Activated T-cell treated with anti-CD3 and anti-CD28 coated beads for 1 hour (primary cell): ENCODE measurements at places on chromosomes 4 and X.
A peak's percentile ranks its signal among the peaks of the same experiment; 100 is the strongest.

DNA sequence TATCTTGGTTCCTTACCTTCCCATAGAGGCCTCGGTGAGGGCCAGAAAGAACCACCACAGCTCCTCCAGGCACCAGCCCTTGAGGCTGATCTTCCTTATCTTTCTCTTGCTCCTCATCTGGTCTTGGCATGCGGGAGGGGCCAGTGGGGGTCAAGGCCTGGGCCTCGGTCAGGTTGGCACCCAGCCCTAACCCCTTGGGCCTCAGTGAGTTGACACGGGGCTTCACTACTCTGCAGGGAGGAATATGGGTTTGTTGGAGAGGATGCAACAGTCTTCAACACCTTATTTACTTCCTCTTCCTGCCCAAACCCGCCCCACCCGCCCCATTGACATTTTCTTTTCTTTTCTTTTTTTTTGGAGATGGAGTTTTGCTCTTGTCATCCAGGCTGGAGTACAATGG is 6.0 kb downstream of the GPKOW start:
- DNase-seq, result no peak

DNA sequence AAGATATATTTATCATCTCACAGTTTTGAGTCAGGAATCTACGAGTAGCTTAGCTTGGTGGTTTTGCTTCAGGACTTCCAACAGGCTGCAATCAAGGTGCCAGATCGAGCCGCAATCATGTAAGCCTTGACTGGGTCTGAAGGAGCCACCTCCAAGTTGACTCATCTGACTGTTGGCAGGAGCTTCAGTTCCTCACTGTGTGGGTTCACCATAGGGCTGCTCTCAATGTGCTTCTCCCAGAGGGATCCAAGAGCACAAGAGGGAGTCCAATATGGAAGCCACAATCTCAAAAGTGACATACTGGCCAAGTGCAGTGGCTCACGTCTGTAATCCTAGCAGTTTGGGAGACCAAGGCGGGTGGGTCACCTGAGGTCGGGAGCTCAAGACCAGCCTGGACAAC is 26.5 kb downstream of the DCHS2 start:
- DNase-seq, result no peak

DNA sequence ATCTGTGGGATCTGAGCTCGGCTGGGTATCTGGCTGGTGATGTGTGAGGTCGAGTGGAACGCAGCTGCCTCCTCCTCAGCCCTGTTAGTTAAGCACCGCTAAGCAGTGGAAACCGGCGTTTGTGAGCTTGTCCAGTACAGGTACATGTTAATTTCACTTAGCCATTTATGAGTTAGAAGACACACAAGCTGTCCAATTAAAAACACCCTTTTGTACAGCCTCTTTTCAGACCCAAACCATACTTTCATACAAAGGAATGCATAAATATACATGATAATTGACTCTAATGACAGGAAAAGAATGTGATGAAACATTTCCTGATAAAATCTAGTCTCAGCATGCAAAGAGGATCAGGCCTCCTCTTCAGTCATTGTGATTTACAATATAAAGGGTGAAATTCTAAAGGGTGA is 163.6 kb upstream of the FAT1 start:
- no peak for DNase-seq

GRCh38 chr4:7821245-7822136 is 118.2 kb downstream of the AFAP1 start:
- DNase-seq, result no peak

DNA sequence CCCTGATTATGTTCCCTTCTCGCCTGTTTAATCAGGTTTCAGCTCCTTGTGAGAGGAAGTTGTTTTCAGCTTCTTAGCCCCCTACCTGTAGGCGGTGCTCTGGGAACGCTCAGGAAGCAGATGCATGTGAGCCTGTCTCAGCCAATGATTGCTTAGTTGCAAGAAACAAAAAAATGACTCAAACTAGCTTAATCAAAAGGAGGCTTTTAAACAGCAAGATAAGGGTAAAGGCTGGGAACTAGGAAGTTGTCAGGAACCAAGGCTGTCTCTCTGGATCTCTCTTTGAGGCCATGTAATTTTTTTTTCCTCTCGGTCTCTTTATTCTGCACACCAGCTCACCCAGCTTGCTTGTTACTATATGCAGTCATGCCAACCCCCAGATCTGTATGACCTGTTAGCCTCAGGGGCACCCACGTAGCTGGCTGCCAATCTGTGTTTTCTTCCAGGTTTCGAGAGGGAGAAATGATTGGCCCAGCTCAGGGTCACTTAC is 109.1 kb downstream of the PTTG2 start:
- no peak for DNase-seq

DNA sequence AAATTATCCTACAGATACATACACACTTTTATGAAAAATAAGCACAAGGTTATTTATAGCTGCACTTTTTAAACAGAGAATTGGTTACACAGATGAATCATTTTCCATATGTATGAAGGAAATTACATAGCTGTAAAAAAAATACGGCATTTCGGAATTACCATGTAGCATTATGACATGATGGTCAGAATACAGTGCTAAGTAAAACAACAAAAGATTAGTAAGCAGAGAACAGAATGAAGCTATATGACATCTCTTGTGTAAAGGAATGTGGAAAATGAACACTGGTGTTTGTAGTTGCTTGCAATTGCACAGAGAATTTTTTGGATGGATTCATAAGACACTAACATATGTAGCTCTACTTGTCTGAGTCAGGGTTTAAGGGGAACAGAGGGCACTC is 1222.0 kb upstream of the PRKX start:
- no peak for DNase-seq

DNA sequence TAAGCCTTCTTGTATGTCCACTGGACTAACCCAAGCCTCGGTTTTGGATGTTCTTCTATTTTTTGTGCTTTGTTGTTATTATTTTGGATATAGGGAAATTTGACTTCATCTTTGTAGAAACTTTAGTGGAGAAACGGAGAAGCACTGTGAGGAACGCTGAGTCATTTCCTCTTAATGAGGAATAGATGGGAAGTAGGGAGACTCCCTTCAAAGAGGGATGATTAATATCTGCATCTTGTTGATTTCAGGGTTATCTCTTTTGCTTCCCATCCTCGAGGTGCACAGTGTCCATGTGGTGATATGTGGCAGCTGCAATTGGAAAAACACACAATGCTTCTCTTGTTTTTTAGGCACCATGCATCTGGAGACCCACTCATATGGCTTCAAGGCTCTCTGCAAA is 1147.9 kb downstream of the NLGN4X start:
- DNase-seq, result no peak

- DNase-seq, result no peak
Observed at GRCh38 chr4:16125571-16126445, 42.0 kb upstream of the PROM1 start.

- no peak for DNase-seq
Observed at GRCh38 chr4:142383800-142384470, 462.2 kb downstream of the INPP4B start.

DNA sequence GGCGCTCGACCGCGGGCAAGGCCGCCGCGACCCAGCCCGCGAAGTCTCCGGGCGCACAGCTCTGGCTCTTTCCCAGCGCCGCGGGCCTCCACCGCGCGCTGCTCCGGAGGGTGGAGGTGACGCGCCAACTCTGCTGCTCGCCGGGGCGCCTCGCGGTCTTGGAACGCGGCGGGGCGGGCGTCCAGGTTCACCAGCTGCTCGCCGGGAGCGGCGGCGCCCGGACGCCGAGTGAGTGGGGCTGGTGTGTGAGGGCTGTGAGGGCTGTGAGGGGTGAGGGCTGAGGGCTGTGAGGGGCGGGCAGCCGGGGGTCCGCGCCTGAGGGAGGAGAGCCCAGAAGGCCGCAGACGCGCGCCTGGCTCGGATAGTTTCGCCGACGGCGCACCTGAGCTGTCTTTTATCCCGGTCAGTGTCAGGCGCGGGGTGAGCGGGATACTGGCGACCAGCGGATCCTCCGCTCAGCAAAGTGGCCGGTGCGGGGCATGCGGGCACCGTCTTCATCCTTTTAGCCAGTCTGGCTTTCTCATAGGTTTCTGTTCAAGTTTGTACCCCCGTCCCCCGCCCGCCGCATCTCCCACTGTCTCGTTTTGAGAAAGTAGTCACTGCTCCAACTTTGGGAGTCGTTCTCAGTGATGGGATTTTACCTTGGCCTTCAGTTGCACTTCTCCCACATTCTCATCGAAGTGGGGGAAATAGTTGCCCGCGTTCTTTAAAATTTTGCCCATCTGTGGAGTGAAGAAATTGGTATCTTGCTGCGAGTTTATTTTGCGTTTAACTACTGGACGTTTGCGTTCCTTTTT is 586 bp downstream of the HERC5 start:
- DNase-seq, result peak; percentile 32

GRCh38 chrX:148371291-148371690 is 129.1 kb upstream of the AFF2 start:
- no peak for DNase-seq

- no peak for DNase-seq
Observed at GRCh38 chr4:105637408-105638176, 70.9 kb downstream of the INTS12 start.

- no peak for DNase-seq
Observed at GRCh38 chr4:171834640-171835039, 21.4 kb downstream of the GALNTL6 start.

GRCh38 chrX:55815546-55815945 is 98.0 kb downstream of the RRAGB start:
- no peak for DNase-seq

DNA sequence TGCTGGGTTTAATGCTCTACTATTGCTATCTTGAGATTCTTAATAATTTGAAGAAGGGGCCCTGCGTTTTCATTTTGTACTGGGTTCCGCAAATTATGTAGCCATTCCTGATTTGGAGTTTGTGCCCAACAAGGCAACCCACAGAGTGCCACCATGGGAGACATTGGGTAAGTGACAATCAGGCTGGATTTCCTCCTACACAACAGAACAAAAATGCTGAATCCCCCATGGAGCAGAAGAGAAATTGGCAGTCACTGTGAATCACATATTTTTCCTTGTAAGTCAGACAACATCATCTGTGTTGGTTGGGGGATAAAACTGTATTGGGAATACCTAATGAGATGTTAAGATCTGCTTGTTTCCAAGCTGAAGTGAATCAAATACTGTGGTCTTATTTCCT is 80.9 kb downstream of the CNGA2 start:
- no peak for DNase-seq

GRCh38 chrX:136112286-136112685 is 35.0 kb upstream of the FHL1 start:
- no peak for DNase-seq

DNA sequence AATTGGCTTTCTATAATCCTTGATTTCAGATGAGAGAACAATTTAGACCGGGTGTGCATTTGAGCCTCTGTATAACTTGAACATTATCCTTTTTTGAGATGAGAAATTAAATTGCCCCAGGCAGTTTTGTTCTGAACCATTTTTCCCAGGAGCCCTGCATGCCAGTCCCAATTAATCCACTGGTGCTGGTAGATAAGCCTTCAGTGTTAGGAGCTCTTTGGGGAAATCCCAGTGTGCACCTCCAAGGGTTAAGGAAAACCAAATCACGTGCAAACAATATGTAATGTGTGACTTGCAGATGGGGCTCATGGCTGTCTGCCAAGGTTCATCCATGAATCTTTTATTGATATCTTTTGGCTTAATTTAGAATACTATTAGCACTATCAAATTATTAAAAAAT is 43.2 kb downstream of the KIT start:
- no peak for DNase-seq

- no peak for DNase-seq
Observed at GRCh38 chr4:160318567-160319220, 1215.8 kb downstream of the RAPGEF2 start.

- no peak for DNase-seq
Observed at GRCh38 chr4:73952352-73952751, 29.5 kb downstream of the PF4 start.

DNA sequence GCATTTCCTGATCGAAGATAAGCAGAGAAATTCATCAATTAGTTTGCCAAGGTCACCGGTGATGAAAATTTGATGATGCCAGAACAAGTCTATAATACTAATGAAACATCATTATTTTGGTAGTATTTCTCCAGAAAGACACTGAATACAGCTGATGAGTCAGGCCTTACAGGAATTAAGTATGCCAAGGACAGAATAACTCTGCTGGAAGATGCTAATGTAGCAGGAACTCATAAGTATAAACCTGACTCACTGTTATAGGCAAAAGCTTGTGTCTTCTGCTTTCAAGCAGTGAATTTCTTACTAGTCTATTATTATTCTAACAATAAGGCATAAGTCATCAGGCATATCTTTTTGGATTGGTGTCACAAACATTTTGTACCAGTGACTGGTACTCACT is 1825.1 kb upstream of the IGFBP7 start:
- no peak for DNase-seq

DNA sequence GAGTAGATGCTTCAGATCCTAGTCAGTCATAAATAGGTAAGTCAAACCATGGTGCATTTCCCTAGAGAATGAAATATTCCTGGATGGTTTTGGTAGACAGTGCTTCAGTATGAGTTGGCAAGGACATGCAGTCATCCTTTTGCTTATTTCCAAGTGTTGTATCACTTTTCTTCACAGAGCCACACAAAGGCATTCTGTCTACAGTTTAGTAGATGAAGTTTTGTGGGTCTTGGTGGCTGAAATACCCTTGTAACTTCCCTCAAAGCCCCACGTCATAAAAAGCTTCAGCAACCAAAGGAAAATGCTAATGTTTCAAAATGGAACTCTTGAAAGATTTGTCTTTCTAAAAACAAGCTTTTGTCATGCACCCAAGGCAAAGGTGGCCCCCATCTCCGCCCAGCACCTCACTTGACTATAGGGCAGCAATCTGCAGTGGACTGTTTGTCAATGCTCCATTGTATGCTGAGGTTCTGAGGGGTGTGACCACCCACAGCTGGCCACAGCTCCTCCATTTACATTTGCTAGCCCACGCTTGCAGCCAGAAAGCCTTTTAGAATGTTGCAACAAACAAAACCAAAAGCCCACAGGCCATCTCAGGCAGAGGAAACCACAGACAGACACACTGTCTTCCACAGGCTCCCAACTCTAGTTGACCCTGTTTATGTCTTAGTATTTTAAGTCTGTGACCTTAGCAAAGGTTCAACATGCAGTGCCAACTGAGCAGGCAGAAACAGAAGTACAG is 87.1 kb upstream of the FAM9C start:
- no peak for DNase-seq

DNA sequence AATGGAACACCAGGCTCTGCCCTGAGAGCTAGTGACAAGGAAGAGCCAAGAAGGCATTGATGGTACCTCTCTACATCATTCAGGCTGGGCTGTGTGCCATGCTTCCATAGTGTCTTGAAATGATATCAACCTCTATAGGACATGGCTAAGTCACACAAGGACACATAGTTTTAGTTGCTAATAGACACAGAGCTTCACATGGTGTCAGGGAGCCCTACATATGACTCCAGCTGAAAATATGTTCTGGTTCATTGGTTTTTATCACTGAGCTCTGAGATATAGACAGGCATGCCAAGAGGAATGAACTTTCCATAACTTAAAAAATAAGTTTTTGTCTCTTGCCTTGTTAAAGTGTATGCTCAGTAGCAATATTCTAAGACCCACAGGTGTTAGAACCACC is 72.1 kb upstream of the PRKG2 start:
- no peak for DNase-seq

DNA sequence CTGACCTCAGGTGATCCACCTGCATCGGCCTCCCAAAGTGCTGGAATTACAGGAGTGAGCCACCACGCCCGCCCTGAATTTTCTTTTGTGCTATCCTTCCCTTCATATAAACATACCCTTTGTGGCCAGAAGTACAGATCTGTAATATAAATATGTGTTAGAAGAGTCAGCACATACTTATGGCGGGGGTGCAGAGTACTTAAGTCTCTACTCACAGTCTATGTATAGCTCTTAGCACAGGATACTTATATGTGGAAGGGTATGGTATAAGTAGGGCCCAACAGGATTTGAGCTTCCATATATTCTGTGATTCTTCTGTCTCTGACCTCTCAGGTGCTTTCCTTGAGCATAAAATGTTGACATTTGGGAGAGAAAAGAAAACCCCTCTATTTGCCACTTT is 18.2 kb downstream of the CXorf58 start:
- no peak for DNase-seq

- DNase-seq, result no peak
Observed at GRCh38 chr4:66300336-66300934, 630.1 kb upstream of the EPHA5 start.
